ENCODE measurements at places on chromosomes 4 and X. TPM values are rescaled to one million over a fixed set of nuclear protein-coding genes. Genes with fewer than 3 reads are reported as not detected.

The CXCL13 gene
- not detected for total RNA-seq

The REST gene
- total RNA-seq, result 11.8 TPM

The DOK7 gene
- total RNA-seq, result 2.5 TPM

The IL9R gene
- total RNA-seq, result not detected

The GUCY1A1 gene
- 264 TPM for total RNA-seq

The MAGEC3 gene
- 0.23 TPM for total RNA-seq

The ZFX gene
- 57.4 TPM for total RNA-seq

The OPHN1 gene
- total RNA-seq, result 42.9 TPM

The ADH1C gene
- total RNA-seq, result not detected

The ADH1A gene
- total RNA-seq, result not detected

All from diencephalon (tissue), 1 donor.